ENCODE measurements at places on chromosomes 13 and 19.

GRCh38 chr19:18717601-18718000 lies 34.1 kb downstream of the CRTC1 start:
- DNase-seq = no peak

- DNase-seq = no peak
Measured at GRCh38 chr13:49625392-49626079, 2.8 kb upstream of the ARL11 start.

GRCh38 chr13:37211487-37211886 lies 106.0 kb upstream of the CSNK1A1L start:
- DNase-seq = no peak

DNA sequence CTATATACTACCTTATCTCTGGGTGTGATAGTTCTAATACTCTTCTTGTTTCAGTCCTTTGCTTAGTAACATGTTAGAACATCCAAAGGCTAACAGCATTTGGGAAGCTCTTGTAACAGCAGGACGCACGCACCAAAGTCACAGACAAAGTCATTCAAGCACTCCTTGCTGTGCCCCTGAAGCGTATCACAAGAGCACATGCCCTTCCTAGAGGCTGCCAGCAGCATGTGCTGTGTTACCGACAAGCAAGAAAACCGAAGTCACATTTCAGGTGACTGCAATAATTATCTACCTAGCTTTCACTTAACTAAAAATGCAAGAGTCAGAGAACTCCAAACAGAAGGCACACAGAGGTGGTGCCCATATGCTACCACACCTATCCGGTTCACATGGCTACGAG lies 194.1 kb downstream of the KLF12 start:
- no peak for DNase-seq

GRCh38 chr19:48654299-48655059 lies 8.5 kb upstream of the CA11 start:
- DNase-seq = no peak

All from T-helper 1 cell (primary cell).